Activated CD4-positive, CD25-positive, alpha-beta regulatory T cell treated with anti-CD3 and anti-CD28 coated beads, Interleukin-2, amount 50 U/mL, for 16 hours (primary cell): ENCODE measurements at places on chromosomes 7 and 10.

GRCh38 chr10:129467359-129468064, 471 bp downstream of the MGMT start:
- no peak for DNase-seq

GRCh38 chr7:111752022-111752582, 189.8 kb upstream of the IMMP2L start:
- no peak for DNase-seq

DNA sequence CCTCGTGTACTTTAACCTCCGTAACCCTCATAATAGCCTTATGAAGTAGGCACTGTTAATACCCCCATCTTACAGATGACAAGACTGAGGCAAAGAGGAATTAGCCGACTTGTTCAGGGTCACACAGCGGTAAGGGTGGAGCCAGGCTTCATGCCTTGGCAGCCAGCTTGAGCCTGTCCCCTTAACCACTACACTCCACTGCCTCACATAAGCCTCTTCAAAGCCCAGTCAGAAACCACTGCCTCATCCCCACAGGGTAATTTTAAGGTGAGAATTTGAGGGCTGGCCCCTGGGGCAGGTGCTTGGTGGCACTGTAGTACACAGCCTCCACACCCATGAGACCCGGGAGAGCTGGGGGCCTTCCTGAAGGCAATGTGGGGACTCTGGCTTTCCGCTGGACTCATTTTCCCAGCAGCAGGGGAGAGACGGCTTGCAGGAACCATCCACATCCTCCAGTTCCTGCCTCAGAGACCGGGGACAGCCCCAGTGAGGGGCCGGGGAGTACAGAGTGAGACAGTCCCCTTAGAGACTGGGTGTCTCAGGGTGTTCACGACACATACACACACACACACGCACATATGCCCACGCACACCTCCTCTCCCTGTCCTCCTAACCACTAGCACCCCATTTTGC, 7.6 kb upstream of the C10orf105 start:
- DNase-seq = peak; percentile 23

DNA sequence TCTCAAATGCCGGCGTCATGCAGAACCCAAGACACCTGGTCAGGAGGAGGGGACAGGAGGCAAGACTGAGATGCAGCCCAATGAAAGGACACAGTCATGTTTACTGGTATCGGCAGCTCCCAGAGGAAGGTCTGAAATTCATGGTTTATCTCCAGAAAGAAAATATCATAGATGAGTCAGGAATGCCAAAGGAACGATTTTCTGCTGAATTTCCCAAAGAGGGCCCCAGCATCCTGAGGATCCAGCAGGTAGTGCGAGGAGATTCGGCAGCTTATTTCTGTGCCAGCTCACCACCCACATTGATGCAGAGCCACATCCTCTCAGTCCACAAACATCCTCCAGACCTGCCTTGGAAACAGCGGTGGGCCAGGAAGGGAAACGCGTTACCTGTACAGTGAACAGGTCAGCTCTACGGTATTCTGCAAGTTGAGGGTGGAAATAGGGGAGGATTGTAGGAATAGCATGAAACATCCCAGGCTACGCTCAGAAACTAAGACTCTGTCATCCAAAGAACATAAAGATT, 133.1 kb upstream of the PRSS1 start:
- no peak for DNase-seq

GRCh38 chr10:118036281-118036875, 10.4 kb downstream of the RAB11FIP2 start:
- DNase-seq = no peak

- DNase-seq = no peak
Measured at GRCh38 chr10:34432589-34432988, 382.5 kb downstream of the PARD3 start.

GRCh38 chr7:108236681-108237415, 106.7 kb upstream of the LAMB4 start:
- DNase-seq = no peak

- no peak for DNase-seq
Measured at GRCh38 chr10:7968510-7969112, 85.9 kb upstream of the GATA3 start.

DNA sequence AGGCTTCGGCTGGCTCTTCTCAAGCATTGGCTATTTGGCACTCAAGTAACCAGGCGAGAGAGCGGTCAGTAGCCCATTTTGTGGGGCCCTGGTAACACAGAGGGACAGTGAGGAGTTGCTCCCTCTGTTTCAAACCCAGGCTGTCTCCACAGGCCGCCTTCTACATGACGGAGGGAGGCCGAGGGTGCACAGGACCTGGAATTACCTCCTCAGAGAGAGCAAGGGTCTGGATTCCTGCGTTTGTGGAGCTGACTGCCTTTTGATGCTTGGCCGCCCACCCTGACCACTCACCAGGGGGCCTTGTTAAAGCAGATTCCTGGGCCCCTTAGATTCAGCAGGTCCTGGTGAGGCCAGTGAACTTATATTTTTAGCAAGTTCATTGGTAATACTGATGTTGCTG, 12.3 kb downstream of the UPP1 start:
- DNase-seq = no peak

DNA sequence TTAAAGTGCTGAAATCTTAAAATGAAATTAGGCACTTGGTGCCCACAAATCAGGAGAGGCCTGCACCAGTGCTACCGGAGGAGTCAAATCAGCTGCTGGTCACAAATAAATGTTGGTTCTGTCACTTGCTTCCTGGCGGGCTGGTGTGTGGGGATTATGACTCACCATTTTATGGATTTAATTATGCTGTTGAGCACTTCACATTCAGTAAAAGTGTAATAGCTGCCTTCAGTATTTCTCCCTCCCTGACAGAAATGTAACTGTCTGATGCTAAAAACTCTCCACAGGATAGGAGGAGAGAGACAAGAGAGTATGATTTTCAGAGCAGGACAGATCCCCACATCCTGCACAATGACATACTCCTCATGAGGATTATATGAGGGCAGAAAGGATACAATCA, 186.0 kb downstream of the JAZF1 start:
- DNase-seq = no peak

DNA sequence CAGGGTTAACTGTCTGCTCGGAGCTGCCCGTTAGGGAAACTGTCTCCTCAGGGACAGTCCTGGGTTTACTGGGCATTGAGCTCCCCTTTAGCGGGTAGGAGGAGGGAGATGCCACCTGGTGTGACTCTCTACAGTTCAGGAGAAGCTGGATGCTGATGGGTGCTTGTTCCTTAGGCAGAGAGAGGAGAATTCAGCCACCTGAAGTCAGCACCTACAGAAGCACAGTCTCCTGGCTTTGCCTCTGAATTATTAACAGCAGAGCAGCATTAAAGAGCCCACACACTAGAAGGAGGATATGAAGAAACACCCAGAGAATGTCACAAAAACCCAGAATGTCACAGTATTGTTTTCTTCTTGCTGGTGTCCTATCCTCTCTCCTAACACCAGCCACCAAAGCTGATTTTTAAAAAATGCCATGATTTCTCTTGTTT, 696 bp downstream of the GIMAP4 start:
- no peak for DNase-seq

- no peak for DNase-seq
Measured at GRCh38 chr10:60980997-60981396, 37.0 kb upstream of the RHOBTB1 start.

DNA sequence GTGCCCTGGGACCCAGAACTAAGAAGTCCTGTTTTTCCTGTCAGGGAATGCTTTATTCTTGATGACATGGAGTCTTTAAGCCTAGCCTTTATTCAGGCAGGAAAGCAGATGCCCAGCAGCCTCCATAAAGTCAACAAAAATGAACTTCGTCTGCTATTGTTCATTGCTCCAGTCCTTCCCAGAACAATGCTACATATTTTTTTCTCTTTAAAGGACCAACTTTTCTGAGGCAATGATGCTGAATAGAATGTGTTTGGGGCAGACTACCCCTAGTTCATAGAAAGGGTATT, 47.6 kb upstream of the PDCD4 start:
- no peak for DNase-seq

- no peak for DNase-seq
Measured at GRCh38 chr7:105185290-105186010, 171.4 kb downstream of the KMT2E start.

GRCh38 chr10:71980181-71981014, 16.2 kb downstream of the CHST3 start:
- no peak for DNase-seq

DNA sequence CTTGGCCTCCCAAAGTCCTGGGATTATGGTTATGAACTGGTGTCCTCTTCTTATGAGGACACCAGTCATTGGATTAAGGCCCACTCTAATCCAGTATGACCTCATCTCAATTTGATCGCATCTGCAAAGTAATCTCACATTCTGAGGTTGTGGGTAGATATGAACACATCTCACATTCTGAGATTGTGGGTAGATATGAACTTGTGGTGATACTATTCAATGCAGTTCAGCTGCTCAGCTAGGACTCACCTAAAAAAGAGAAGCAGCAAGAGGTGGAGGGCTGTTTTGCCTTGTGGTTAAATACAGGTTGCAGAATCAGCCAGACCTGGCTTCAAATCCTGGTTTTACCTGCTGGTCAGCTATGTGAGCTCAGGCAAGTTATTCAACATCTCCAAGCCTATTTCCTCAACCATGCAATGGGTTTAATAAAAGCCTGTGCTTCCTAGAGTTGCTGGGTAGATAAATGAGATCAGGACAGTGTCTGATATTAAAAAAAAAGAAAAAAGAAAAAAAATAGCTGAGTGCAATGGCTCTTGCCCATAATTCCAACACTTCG, 8.5 kb upstream of the BAG3 start:
- no peak for DNase-seq

GRCh38 chr7:11749629-11750028, 82.4 kb downstream of the THSD7A start:
- DNase-seq = no peak

DNA sequence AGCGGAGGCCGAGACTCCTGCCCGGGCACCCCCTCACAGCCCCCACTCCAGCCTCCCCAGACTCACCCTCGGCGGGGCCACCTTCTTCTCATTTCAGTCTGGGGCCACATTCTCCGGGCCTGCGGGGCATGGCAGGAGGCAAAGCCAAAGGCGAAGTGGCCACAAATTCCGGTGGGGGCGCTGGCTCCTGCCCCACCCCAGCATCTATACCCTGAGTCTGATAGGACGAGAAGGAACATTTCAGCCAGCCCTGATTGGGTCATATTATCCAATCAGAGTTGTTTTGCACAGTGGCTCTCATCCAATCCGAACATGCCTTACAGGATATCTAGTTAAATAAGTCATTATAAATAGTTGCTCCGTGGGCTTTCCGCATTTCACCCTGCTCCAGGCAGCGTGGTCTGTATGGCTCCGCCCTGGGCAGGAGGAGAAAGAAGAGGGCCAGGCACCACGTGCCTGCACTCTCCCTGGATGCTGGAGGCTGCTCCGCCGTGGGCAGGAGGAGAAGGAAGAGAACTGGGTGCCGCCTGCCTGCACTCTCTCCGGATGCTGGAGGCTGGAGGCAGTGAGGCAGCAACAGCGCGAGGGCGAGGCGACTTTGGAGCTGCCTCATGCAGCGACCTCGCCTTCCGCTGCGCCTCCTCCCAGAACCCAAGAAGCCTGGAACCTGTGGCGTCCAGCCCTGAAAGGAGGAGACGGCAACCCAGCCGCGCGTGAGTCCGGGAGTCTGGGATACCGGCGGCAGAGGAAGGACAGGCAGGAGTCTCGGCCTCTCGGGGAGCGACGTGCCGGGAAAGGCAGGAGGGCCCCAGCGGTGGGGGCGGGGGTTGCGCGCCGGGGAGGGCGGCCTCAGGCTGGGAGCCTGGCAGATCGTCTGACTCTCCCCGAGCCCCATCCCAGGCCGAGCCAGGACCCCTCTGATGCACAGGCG, 162.9 kb downstream of the ZNF33B start:
- no peak for DNase-seq

- DNase-seq = no peak
Measured at GRCh38 chr10:132326925-132327324, 5.1 kb upstream of the LRRC27 start.

GRCh38 chr10:124709861-124710260, 34.3 kb downstream of the FAM53B start:
- no peak for DNase-seq

- DNase-seq = no peak
Measured at GRCh38 chr7:8514781-8515519, 81.5 kb downstream of the NXPH1 start.

DNA sequence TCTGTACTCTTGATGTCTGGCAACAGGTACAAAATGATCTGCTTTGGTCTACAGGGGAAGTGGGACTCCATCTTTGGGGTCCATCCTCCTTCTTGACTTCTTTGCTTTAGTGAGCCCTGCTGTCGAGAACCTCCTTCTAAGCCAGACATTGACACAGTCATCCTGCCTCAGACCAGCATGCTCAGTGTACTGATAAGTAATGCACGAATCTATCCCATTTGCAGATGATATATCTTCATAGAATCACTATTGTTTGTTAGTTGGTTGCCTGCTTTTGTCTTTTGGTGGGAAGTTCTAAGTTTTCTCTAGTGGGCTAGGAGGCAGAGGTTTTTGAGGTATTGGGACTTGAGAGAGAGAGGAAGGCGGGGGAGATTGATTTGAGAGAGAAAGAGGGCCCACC, 8.9 kb downstream of the H2BK1 start:
- no peak for DNase-seq

- DNase-seq = no peak
Measured at GRCh38 chr7:5406957-5407945, 16.4 kb downstream of the TNRC18 start.

- DNase-seq = no peak
Measured at GRCh38 chr7:140607441-140607989, 33.1 kb downstream of the DENND2A start.

GRCh38 chr10:113486531-113486930, 66.3 kb upstream of the HABP2 start:
- DNase-seq = no peak

DNA sequence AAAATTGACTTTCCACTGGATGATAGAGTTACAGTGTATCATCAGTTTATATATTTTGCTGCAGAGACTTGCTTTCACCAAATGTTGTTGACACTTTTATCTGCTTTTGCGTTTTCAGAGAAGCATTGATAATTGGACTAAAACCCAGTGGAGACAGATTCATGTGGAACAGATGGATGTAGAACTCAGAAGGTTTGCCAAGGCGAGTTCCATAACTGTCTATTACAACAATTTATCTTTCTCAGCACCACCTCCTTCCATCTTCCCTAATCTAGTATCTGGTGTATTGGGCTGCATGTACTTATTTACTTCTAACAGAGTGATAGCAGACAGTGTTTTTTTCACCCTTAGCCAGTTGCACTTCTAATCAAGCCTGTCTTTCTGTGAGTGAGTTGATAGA, 73.3 kb downstream of the DNAH11 start:
- no peak for DNase-seq
